Caco-2 (cell line): ENCODE measurements at places on chromosomes 3 and 15.

DNA sequence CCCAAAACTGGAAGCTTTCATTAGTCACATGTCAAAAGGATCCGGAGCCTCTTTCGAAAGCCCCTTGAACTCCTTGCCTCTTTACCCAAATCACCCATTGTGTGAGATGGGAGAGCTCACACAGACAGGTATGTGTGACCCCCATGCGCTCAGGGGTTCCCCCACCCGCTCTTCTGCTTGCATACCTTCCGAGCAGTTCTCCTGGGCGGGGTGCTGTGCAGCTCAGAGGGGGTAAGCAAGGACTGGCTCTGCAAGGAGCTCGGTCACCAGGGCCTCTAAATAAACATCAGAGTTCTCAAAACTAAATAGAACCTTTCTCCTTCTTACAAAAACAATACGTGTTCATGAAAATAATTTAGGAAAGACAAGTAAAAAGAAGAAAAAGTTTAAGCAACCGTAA, 55.7 kb downstream of the PXYLP1 start:
- DNase-seq = no peak

- no peak for DNase-seq
Measured at GRCh38 chr3:112377568-112378071, 44.7 kb downstream of the CD200 start.

DNA sequence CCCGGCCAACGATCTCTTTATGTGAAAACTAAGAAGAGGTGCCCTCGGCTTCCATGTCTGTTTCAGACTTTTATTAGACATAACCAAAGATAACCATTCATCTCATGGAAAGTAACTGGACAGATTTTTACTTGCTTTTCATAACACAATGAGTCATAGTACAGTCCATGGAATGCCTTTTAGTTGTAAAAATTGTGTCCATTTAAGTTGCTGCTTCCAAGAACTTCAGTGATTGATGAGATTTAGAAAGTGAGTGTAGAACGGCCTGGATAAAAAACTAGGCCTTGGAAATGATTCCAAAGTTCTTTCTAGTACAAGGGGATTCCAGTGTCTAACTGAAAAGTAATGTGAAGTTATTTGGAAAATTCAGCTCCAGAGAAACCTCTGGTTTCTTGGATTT, 10.8 kb downstream of the EIF2AK4 start:
- no peak for DNase-seq

DNA sequence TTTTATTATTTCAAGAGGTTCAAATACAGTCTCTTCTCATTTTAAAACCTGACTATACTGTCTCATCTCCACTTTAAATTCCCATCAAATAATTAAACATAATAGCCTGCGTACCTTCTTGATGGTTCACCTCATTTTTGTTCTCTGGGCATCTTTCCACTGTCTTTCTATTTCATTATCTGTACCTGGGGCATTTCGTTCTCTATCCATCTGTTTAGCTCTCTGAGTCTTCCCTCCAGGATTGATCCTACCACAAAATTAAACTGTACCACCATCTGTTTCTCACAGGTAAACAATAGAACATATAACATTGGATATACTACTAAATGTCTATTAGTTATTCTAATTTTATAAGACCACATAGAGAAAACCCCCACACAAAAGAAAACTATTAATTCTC, 1331.4 kb downstream of the NSUN3 start:
- DNase-seq = no peak

DNA sequence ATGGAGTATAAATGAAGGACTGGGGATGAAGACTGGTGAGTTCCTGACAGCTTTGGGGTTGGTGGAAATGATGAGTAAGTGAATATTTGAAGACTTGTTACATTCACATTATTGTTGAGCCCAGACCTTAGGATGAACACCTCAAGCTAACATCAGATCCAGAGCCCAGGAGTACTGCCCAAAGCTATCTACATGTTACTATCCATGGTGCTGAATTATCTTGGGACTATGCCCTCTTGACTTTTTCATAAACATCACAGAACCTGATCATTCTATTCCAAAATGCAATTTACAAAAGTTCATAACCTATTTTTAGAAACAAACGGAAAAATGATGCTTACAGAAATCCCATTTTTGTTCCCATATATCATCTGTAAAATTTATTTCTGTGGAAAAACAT, 613.3 kb downstream of the TUSC7 start:
- DNase-seq = peak; percentile 22

GRCh38 chr3:126304704-126305103, 52.5 kb downstream of the KLF15 start:
- DNase-seq = no peak

DNA sequence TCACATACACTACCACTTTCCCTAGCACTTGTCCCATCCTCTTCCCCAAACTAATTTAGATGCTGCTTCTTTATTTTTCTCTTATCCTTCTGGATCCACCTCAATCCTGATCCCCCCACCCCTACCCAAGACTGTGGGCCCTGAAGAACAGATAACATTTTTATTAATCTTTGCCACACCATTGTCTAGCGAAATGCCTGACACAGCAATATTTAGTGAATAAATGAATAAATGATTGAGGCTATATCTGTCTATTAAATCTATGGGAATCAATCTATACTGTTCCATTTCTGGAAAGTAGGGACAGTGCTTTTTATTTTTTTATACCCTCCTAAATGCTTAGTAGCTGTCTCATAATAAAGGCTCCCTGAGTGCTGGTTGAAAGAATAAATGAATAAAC, 32.9 kb upstream of the LRRC3B start:
- no peak for DNase-seq

DNA sequence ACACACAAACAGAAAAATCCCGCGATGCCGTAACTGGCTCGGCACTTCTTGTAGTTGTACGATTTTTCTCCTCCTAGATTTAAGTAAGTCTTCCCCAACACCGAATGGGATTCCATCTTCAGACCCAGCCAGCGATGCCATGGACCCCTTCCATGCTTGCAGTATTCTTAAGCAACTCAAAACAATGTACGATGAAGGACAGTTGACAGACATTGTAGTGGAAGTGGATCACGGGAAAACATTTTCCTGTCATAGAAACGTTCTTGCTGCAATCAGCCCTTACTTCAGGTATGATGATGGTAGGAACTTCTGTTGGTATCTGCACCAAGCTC, 763 bp downstream of the KBTBD8 start:
- no peak for DNase-seq

DNA sequence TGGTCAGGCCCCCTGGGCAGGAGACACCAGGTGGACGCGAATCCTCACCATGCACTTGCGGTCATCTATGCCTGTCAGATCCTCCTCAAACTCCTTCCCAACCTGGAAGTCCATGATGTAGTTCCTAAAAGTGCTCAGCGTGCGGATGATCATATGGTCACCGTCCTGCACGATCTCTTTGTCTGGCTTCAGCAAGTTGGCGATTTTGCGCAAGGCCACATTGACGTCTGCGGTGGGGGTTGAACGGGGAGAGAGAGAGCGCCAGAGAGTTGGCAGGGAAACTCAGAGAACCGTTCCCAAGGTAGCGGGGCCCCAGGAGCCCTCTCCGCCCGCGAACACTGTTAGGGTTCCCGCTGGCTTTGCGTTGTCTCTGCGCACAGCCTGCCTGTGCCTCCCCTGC, 809 bp downstream of the RBP1 start:
- DNase-seq = no peak

DNA sequence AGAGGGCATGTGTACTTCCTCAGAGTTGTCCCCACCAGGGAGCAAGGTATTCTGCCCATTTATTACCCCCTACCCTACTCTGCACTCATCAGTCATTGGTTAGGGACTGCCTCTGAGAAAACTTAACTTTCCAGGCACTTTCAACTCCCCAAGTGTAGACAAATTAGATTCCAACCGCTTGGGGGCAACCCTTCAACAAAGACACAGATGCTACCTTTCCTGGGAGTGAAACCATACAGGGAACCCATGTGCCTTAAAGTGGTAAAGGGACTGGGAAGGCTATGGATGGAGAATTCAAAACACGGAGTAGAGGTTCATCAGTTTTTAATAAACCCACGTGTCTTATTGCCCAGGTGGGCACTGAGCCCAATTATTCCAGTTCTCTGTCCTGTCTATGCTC, 19.4 kb upstream of the UBE2E2 start:
- peak; percentile 73 for DNase-seq

DNA sequence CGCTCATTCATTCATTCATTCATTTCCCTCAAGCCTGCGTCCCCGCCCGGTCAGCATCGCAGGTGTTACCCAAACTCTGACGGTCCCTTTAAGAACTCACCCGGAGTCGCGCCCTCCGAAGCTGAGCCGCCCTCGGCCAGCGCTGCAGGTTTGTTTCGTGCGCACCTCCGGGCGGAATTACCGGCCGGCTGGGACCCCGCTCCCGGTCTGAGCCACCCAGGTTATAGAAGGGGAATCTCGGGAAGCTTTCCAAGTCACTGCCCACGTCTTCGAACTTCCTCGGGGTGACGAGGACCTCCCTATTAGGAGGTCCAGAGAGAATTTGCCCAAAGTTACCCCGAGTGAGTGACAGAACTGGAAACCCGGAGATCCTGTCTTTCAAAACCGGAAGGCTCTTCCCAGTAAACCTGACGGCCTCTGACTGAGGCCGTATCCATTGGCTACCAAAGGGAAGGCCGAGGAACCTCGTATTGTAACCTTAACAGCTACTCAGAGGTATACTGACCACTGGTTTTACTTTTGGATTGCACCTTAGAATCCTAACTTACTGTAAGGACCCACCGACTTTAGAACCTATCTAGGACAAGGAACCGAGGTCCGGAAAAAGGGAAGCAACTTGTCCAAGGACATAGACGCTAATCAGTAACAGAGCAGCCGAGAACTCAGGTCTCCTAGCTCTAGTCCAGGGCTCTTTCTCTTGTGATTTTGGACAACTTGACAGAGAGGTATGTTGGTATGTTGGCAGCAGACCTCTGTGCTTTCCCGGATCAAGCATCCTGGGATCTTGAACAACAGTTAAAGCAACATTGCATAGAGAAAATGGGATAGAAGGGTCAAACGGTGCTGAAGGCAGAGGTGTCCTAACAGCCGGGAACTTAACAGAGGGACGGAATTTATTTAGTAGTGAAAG, 788 bp upstream of the DLG1 start:
- DNase-seq = peak; percentile 78

DNA sequence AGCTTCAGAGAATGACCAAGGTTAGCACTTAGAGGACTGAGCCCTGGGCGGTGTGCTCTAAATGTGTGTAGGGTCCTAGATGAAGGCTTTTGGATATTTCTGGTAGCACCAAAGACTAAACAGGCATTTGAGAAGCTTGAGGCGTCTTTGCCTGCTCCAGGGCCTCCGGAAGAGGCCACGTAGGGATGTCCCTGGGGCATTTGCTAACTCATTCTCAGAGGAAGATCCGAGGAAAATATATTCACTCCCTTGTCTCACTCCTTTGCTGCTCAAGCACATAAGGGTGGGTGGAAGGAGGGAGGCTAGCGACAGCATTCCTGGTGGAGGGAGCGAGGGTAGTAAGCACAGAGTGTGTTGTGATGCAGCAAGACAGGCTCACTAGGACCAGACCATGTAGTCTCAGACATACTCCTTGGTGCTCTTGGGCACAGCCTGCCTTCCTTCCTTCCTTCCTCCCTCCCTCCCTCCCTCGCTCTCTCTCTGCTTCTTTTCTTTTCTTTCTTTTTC, 38.5 kb upstream of the XCR1 start:
- no peak for DNase-seq

DNA sequence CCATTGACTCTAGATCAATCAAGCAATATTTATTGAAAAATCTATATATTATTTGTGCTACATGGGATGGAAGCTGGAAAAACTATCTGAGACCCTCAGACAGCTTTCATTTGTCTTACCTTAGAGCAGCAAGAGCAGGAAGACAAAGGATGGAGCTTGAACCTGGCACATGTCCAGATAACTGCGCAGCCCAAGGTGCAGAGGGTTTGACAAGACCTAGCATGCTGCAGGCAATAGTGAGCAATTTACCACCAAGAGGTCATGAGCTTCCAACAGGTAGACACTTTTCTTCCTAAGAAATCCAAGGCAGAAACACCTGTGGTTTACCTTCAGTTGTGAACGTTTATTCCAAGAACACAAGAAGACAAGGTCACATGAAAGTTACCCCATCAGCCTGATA, 214.7 kb upstream of the NECTIN3 start:
- no peak for DNase-seq

GRCh38 chr3:121995161-121996137, 26.6 kb downstream of the ILDR1 start:
- DNase-seq = peak; percentile 76

DNA sequence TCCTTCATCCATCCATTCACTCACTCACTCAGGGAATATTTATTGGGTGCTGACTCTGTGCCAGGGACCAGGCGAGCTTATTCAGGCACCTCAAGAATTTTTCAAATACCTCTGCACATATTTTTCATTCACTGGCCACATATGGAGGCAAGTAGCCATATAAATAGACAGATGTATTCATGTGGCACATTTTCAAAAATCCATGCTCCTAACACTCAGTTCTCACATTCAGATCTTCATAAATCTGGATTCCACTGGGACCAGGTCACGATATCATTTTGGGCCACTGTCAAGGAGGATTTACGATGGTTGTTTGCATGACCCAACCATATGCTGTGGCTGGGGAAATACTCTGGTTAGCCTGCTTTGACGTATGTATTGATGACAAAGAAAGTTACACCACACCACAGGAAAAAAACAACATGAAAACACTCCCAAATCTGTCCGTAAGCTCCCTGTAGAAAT, 241.8 kb upstream of the LRTM1 start:
- DNase-seq = no peak

DNA sequence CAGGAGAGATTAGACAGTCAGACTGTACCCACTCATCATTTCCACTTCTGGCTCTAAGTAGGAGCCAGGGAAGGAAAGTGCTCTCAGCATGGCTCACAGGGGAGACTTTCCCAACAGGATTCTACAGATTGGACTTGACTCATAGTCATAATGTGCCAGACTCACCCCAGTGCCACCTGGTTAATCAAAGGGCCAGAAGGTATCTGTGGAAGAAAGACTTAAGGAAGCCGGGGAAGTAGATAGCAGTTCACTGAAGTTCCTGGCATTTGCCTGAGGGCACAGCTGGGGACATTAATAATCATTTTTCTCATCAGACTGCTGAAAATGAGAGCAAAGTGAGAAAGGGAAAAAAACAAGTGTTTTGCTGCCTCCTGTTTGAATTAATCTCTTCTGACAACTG, 717.5 kb downstream of the TUSC7 start:
- DNase-seq = no peak

- no peak for DNase-seq
Measured at GRCh38 chr3:179000144-179000543, 71.5 kb downstream of the ZMAT3 start.

GRCh38 chr3:197308591-197308990, 10.2 kb upstream of the DLG1 start:
- no peak for DNase-seq

- no peak for DNase-seq
Measured at GRCh38 chr3:150130404-150131100, 159.9 kb upstream of the PFN2 start.
